ENCODE measurements at places on chromosomes 3 and 15.

DNA sequence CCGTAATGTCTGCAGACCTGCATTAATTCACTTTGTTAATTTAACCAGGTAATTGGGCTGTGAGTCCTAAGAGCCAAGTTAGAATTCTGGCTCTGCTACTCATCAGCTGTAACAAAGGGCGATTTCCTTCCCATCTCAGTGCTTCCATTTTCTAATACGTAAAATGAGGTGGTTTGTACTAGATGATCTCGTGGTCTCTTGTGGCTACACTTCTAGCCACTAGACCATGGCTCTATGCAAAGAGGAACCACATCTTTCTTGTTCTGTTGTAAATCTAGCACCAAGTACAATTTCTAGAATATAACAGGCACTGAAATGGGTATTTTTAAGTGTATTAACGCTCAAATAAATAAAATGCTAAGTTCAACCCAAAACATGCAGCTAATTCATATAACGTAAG lies 174.4 kb upstream of the THBS1 start:
- DNase-seq, result no peak

DNA sequence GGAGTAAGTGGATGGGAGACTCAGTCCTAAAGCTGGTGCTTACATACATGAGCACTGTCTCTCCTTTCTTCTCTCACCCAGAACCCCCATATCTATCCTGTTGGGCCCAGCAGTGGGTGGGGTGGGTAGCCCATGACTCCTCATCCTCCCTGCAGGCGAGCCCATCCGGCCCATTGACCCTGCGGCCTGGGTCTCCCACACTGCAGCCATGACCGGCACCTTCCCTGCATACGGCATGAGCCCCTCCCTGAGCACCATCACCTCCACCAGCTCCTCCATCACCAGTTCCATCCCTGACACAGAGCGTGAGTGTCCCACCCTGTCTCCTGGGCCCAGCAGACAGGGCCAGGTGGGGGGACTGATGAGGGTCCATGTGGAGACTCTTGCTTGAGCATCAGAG lies 8.0 kb upstream of the AP2M1 start:
- no peak for DNase-seq

DNA sequence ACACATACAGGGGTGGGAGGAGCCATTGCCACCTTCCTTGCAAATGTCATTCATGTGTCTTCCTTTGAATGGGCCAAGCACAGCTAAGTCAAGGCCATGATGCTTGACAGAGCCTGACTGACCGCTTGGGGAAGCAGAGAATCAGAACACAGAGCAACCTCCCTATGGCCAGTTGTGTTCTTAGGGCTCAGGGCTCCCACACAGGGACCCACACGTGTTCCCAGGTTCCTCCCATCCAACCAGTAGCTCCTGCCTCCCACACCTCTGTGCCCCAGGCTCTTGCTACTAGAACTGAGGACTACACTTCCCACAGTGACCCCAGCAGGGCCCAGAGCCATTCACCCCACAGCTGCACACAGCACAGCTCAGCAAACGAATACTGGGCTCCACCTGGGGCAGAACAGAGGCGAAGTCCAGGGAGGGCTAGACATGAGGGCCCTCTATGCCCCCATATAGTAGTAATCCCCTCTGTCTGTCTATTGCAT lies 42.9 kb downstream of the KLF15 start:
- no peak for DNase-seq

- no peak for DNase-seq
Observed at GRCh38 chr3:32643354-32643753, 41.6 kb upstream of the CNOT10 start.

All from fibroblast of skin of back (primary cell).